ENCODE measurements at places on chromosomes 2 and 18.

DNA sequence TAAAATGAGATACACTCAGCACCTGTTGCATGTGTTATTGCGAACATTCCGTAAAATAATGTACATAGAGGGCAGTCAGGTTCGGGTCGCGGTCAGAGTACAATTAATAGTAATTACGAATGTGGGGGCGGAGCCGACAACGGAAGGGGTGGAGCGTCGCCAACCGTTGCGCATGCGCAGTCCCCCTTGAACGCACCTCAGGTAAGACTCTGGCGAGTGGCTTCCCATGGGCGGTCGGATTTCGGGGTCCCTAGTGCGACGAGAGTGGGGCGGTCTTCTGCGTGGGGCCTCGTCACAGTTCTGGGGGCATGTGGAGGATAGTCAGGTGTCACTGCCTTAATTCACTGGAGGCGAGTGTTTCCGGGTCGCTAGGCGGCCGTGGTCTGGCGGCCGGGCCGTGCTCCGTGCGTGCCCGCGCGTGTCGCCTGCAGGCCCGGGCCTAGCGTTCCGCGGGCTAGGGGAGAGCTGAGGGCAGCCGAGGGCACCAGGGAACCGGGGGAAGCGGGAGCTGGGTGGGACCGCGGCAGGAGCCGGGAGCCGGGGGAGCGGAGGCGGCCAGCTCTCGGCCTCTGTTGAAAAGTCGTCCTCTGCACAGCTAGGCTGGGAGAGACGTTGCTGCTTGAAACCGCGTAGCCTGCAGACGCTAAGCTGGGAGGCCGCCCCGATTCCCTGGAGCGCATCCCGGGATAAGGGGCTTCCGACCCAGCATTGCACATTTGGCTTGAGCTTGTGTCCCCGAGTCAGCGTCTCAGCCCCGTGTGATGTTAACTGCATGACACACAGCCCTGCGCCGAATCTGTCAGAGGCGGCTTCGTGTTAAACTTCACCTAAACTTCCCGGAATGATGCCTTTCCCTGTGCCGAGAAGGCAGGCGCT is at the start of gene CEBPZOS:
TSS of gene CEBPZOS (plus strand) at position 177 of the 876 bp plus-strand sequence. CDS start 3,209 bp downstream, outside the sequence.
- peak; percentile 90 for DNase-seq

DNA sequence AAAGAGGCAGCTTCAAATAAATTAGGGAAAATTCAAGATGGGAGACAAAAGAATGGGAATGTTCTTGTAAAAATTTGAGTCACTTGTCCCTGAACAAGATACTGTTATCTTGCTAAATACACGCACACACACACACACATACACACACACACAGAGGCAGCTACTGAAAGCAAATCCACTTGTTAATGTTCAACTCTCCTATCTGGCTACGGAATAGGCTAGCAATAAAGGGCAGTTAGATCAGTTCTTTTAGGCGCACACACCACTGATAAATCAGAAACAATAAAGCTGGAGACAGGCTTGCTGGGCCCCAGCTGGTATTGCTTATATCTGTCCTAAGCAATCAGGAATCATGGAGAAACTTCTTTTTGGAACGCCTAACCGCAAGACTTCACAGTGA is 461.6 kb downstream of the BCL11A start:
- no peak for DNase-seq

DNA sequence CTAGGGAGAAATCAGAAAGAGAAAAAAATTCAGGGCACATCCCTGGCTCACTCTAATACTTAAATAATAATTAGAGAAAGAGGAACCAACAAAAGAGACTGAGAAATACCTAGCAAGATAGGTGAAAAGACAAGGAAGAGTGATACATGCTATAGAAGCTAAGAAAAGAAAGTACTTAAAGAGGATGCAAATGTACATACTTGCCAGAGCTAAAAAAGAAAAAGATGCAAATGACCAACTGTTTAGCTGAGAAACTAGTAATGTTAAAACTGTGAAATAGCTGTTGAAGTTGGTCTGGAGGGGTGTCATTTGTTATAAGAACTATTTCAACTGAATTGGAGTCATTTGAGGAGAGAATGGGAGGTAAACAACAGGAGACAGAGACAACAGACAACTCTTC is 412.2 kb downstream of the SPAG16 start:
- DNase-seq, result no peak

DNA sequence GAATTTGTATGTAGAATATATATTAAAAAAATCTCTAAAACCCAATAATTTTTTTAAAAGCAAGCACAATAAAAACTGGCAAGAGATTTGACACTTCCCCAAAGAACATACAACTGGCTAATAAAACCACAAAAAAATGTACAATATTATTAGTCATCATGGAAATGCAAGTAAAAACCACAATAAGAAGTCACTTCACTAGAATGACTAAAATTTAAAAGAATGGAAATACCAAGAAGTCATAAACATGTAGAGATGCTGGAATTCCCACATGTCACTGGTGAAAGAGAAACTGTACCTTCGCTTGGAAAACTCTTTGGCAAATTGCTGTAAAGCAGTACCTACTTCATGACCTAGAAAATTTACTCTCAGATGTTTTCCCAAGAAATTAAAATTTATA is 43.4 kb upstream of the KYNU start:
- DNase-seq, result no peak

Measured in activated naive CD4-positive, alpha-beta T cell treated with Interleukin-2 at 50 U/mL for 16 hours (primary cell).